ENCODE measurements at places on chromosomes 16 and 17. TPM values are rescaled to one million over a fixed set of nuclear protein-coding genes. Genes with fewer than 3 reads are reported as not detected.
A peak's percentile ranks its signal among the peaks of the same experiment; 100 is the strongest.

- H3K4me3 ChIP-seq, result no peak overlapping the region
- peaks cover 5% of the 10 kb centered on the region for H3K4me1 ChIP-seq
- H3K36me3 ChIP-seq, result peaks cover 26% of the 10 kb centered on the region
- no peaks in the 10 kb centered on the region for H3K27me3 ChIP-seq
- no peak overlapping the region for H3K27ac ChIP-seq
- no peak for DNase-seq
Measured at GRCh38 chr17:67080804-67081203, 36.5 kb downstream of the CACNG1 start.

DNA sequence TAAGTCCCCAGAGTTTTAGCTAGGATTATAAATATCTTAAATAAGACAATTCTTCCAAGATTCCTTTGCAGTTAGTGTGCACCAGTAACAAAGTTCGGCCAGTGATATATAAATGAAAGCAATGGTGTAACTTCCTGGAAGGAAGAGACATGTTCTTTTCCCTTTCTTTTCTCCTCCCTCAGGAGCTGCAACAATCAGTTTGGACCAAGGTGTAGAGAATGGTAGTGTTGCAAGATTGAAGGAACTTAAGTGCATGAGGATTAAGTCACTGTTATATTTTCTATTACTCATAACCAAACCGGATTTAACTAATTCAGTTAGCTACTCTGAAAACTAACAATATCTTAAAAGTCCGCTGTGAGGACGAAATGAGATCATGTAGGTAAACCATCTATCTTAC is 68.9 kb upstream of the KCNJ16 start:
- peak overlapping the region; percentile 36 for H3K27ac ChIP-seq
- H3K27me3 ChIP-seq, result no peaks in the 10 kb centered on the region
- H3K4me1 ChIP-seq, result peaks cover 16% of the 10 kb centered on the region
- H3K36me3 ChIP-seq, result no peaks in the 10 kb centered on the region
- no peak overlapping the region for H3K4me3 ChIP-seq
- no peak for DNase-seq

GRCh38 chr17:80177986-80178595 is 8.3 kb downstream of the CARD14 start:
- H3K27ac ChIP-seq, result no peak overlapping the region
- no peaks in the 10 kb centered on the region for H3K27me3 ChIP-seq
- DNase-seq, result no peak
- H3K4me3 ChIP-seq, result no peak overlapping the region

EXOC3L1 gene
- total RNA-seq, result not detected

DNA sequence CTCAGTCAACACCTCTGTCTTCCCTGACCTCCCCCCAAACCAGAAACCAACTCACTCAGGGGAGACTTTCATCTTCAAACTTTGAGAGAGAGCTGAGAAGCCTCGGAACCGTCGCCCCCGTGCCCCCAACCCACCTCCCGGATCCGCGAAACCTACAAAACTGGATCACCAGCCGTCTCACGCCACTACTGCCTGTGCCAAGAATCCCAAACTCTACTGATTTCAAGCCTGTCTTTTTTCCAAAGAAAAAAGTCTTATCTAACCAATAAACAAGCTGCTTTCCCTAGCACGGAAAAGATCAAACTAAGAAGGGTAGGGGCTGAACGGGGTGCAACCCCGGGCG is 2.0 kb downstream of the AXIN2 start:
- no peaks in the 10 kb centered on the region for H3K36me3 ChIP-seq
- no peak overlapping the region for H3K4me3 ChIP-seq
- no peak for DNase-seq
- no peaks in the 10 kb centered on the region for H3K27me3 ChIP-seq
- peaks cover 12% of the 10 kb centered on the region for H3K4me1 ChIP-seq

ICAM2 gene
- total RNA-seq, result 0.22 TPM

GRCh38 chr17:81323083-81323369 is 27.9 kb upstream of the SLC38A10 start:
- peak overlapping the region; percentile 43 for H3K27ac ChIP-seq
- H3K27me3 ChIP-seq, result no peaks in the 10 kb centered on the region
- H3K4me1 ChIP-seq, result peaks cover 25% of the 10 kb centered on the region
- H3K4me3 ChIP-seq, result no peak overlapping the region
- no peaks in the 10 kb centered on the region for H3K36me3 ChIP-seq

HSBP1 gene
- 137 TPM for total RNA-seq

FAM171A2 gene
- total RNA-seq, result 58.0 TPM

- H3K36me3 ChIP-seq, result peaks cover 10% of the 10 kb centered on the region
- H3K4me3 ChIP-seq, result no peak overlapping the region
- H3K4me1 ChIP-seq, result peaks cover 18% of the 10 kb centered on the region
- H3K27me3 ChIP-seq, result no peaks in the 10 kb centered on the region
- no peak for DNase-seq
Measured at GRCh38 chr17:45306623-45307022, 10.2 kb downstream of the MAP3K14 start.

GRCh38 chr16:21603928-21604327 is 4.6 kb downstream of the METTL9 start:
- DNase-seq, result no peak
- no peaks in the 10 kb centered on the region for H3K36me3 ChIP-seq
- peak overlapping the region; percentile 94 for H3K27ac ChIP-seq
- H3K4me3 ChIP-seq, result peak overlapping the region; percentile 24
- H3K27me3 ChIP-seq, result no peaks in the 10 kb centered on the region

GRCh38 chr17:78196716-78197115 is 9.6 kb downstream of the AFMID start:
- peaks cover 11% of the 10 kb centered on the region for H3K4me1 ChIP-seq
- peak overlapping the region; percentile 84 for H3K27ac ChIP-seq
- no peaks in the 10 kb centered on the region for H3K27me3 ChIP-seq
- H3K4me3 ChIP-seq, result no peak overlapping the region
- H3K36me3 ChIP-seq, result peaks cover 10% of the 10 kb centered on the region

C1QTNF8 gene
- total RNA-seq, result 0.20 TPM

- no peaks in the 10 kb centered on the region for H3K27me3 ChIP-seq
- DNase-seq, result no peak
Measured at GRCh38 chr17:69538795-69539194, 124.3 kb downstream of the MAP2K6 start.

TBC1D3I gene
- total RNA-seq, result 0.80 TPM

DNA sequence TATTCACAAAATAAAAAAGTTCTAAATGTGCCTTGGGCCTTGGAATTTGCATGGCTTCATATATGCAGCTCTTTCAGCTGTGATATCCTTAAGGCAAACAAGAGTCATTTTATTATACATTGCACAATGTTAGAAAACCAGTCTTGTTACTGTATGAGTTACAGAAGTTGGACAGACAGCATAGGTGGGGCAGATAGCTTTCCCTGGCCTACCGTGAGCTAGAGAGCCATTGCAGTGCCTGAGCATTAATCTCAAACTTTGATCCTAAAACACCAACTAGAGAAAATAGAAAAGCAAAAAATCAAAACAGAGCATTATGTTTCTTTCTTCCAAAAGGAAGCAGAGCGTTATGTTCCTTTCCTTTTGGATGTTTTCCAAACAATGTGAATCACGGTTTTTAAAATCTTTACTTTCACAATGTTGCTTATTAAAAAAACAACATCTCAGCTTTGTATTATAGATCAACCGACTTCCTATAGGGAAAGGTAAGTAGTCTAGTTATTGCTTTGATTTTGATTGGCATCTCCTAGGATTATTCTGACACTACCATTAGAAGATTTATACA is 32.2 kb downstream of the ARHGAP44 start:
- peaks cover 2% of the 10 kb centered on the region for H3K36me3 ChIP-seq
- no peaks in the 10 kb centered on the region for H3K27me3 ChIP-seq
- no peak overlapping the region for H3K4me3 ChIP-seq
- H3K27ac ChIP-seq, result no peak overlapping the region
- no peaks in the 10 kb centered on the region for H3K4me1 ChIP-seq

- no peak overlapping the region for H3K27ac ChIP-seq
- H3K4me3 ChIP-seq, result no peak overlapping the region
- peaks cover 7% of the 10 kb centered on the region for H3K4me1 ChIP-seq
- H3K27me3 ChIP-seq, result peaks cover 3% of the 10 kb centered on the region
- no peaks in the 10 kb centered on the region for H3K36me3 ChIP-seq
- DNase-seq, result no peak
Measured at GRCh38 chr17:11944587-11944986, 52.7 kb downstream of the ZNF18 start.

DNAI2 gene
- total RNA-seq, result not detected

DNA sequence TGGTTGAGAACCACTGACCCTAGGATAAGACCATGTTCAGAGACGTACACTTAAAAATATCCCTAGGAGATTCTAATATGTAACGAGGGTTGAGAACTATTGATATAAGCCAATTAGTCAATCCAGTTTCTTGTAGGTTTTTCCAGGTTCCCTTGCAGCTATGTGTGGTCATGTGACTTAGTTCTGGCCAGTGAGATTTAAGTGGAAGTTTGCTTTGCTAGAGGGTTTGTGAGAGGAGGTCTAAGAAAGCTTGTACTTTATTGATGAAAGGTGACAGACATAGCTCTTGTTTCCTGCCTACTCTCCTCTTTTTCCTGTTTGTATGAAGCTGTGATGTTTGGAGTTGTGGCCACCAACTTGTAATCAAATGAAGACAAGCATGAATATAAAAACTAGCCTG is 110.1 kb upstream of the SIAH1 start:
- H3K36me3 ChIP-seq, result no peaks in the 10 kb centered on the region
- H3K27me3 ChIP-seq, result no peaks in the 10 kb centered on the region
- H3K4me1 ChIP-seq, result peaks cover 18% of the 10 kb centered on the region
- no peak overlapping the region for H3K27ac ChIP-seq
- no peak overlapping the region for H3K4me3 ChIP-seq

MT1E gene
- not detected for total RNA-seq

TAOK2 gene
- 51.3 TPM for total RNA-seq

- H3K27me3 ChIP-seq, result no peaks in the 10 kb centered on the region
- peaks cover 30% of the 10 kb centered on the region for H3K4me1 ChIP-seq
- H3K4me3 ChIP-seq, result peak overlapping the region; percentile 85
Measured at GRCh38 chr16:67528870-67529581, 397 bp downstream of the RIPOR1 start.

DNA sequence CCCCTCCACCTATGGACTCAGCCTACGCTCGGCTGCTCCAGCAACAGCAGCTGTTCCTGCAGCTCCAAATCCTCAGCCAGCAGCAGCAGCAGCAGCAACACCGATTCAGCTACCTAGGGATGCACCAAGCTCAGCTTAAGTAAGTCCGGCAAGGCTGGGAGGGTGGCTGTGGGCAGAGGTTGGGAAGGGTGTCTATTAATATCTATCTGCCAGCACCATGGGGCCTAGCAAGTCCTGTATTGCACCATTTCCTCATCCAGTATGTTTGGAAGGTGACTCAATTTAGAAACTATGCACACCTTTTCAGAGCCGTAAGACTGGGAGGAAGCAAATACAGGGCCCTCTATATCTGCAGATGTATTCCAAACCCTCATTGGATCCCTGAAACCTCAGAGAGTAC is 45.0 kb upstream of the ARHGAP44 start:
- H3K27ac ChIP-seq, result no peak overlapping the region
- H3K4me3 ChIP-seq, result no peak overlapping the region
- peaks cover 15% of the 10 kb centered on the region for H3K4me1 ChIP-seq
- no peak for DNase-seq
- no peaks in the 10 kb centered on the region for H3K27me3 ChIP-seq
- no peaks in the 10 kb centered on the region for H3K36me3 ChIP-seq

- peak; percentile 78 for DNase-seq
- peaks cover 13% of the 10 kb centered on the region for H3K4me1 ChIP-seq
Measured at GRCh38 chr17:4903051-4903818, at the start of gene CHRNE. Gene CHRNE, minus strand, starts transcription at chr17:4903098. Its CDS starts 35 bp downstream, at chr17:4903063.

DNA sequence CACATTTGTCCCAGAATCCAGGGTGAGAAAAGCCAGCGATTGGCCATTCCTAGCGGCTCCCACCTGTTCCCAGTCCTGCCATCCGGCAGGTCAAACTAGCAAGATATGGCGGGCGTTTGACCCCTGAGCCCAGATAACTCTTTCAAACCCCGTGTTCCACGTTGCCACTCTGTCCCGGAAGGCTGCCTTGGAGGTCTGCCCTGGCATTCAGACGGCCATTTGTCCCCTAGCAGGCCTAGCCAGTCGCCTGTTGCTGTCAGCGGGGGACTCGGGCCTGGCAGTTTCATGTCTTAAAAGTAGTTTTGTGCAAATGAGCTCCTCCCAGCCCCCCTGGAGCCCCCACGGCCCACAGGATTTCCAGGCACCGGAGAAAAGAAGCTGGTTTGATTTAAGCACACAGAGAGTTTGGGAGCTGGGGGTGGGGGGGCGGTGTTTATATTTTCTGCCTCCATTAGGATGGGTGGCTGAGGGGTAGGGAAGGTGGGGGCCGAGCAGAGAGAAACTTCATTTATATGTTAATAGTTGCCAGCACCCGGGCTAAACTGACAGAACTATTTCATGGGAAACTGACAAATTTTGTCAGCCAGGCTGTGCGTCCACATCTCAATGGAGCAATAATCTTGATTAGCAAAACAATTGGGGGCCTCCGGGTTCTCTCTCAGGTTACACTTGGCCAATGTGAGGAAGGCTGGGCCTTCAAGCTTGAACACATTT is 240.9 kb upstream of the SALL1 start:
- no peaks in the 10 kb centered on the region for H3K4me1 ChIP-seq
- DNase-seq, result no peak
- no peak overlapping the region for H3K27ac ChIP-seq
- peaks cover 8% of the 10 kb centered on the region for H3K27me3 ChIP-seq

DNA sequence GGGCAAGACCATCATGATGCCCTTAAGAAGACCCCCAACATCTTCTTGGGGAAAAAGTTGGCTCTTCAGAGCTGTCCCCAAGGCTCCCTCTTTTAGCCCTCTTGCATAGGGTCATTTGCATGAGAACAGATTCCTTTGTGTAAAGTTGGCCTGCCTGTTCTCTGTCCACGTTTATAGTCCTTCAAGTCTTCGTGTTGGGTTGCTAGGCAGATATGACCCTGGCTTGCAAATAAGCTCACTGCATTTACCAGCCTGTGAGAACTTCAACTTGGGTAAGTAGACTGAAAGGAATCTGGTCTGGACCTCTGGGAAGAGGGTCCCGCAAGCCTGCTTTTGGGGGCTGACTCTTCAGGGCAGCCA is 2.9 kb downstream of the ARSG start:
- H3K36me3 ChIP-seq, result no peaks in the 10 kb centered on the region
- no peak for DNase-seq
- H3K4me3 ChIP-seq, result no peak overlapping the region
- H3K4me1 ChIP-seq, result peaks cover 14% of the 10 kb centered on the region
- H3K27me3 ChIP-seq, result peaks cover 38% of the 10 kb centered on the region

DNA sequence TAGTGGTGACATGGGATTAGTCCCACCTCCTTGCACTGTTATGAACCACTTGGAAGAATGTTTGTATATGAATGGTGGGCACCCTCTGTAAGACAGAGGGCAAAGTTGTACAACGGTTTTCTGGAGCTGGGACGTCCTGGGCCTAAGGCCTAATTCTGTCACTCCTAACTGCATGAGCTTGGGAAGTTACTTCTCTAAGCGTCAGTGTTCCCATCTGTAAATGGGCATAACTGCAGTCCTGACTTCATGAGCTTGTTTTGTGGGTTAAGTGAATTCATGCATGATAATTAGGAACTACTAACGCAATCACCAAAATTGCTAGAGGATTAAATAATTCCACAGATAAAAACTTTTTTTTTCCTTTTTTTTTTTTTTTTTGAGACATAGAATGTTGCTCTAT is 1.8 kb downstream of the TBC1D16 start:
- no peak overlapping the region for H3K27ac ChIP-seq
- H3K4me1 ChIP-seq, result peaks cover 26% of the 10 kb centered on the region
- H3K4me3 ChIP-seq, result peak overlapping the region; percentile 94
- no peaks in the 10 kb centered on the region for H3K27me3 ChIP-seq
- H3K36me3 ChIP-seq, result peaks cover under 1% of the 10 kb centered on the region

- no peaks in the 10 kb centered on the region for H3K27me3 ChIP-seq
- no peaks in the 10 kb centered on the region for H3K36me3 ChIP-seq
- no peak for DNase-seq
- H3K27ac ChIP-seq, result no peak overlapping the region
- H3K4me3 ChIP-seq, result no peak overlapping the region
- peaks cover 33% of the 10 kb centered on the region for H3K4me1 ChIP-seq
Measured at GRCh38 chr17:31745964-31746600, 113.0 kb downstream of the COPRS start.

PARD6A gene
- total RNA-seq, result 1.9 TPM
